ENCODE measurements at places on chromosomes 3 and 15.

DNA sequence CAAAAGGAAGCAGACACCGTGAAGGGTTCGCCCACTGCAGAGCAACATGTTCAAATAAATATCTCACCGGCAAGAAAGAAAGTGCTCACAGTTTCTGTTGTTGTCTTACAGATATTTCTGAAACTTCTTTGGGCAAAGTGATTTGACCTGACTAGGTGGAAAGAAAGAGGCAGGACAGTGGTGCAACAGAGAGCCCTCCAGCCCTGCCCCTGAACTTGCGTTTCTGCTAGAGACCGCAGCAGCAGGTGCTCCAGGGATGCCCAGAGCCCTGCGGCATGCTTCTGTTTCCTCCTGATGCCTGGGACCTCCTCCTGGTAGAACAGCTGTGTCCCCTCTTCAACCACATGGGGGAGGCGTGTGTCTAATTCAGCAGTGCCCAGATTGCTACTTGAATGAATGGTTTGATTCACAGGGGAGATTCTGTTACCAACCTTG, 123.4 kb downstream of the ATP10A start:
- DNase-seq: no peak

DNA sequence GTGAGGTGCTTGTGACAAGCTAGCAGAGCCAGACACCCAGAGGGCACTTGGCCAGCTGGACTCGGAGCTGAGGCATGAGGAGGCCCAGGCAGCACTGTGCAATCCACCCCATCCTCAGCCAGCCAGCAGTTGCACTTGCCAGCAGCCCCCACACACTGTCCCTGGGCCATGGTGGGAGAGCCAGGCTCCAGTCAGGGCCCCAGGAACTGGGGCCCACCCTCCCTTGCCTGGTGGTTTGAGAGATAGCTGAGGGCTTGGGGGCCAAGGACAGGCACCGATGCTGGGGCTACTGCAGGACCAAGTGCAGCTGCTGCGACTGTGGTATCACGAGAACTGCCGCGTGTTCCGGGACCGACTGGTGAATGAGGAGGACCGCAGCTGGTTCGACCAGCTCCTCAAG, 63.5 kb downstream of the DNAH1 start:
- no peak for DNase-seq

GRCh38 chr3:170531657-170532335, 54.1 kb downstream of the SLC7A14 start:
- DNase-seq: no peak

- no peak for DNase-seq
Measured at GRCh38 chr3:81095956-81096355, 665.5 kb downstream of the GBE1 start.

DNA sequence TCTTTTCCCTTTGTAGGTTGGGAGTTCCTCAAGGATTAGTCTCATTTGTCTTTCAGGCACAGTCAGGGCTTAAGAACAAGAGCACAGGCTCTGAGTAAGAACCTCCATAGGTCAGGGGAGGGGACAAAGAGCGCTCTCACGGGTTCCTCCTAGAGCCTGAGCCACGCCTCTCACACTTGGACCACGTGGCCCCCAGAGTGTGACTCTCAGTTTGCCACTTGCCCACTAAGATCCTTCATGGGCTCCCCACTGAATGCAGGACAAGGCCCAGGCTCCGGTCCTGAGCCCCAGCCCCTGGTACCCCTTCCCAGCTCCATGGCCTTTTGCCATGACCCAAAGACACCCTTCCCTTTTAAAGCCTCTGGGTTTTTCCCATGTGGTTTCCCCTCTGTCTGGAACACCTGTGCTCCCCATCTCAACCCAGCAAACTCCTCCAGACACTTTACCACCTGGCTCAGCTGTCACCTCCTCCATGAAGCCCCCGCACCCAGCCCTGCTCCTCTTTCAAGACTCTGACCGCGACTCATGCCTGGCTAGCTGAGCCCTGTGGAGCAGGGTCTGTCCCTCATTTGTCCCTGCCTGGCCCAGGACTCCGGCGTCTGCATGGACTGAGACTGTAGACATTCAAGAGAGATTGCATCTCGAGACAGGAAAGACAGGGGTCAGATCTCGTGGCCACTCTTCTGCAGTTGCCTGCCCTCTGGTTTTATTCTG, 32.7 kb downstream of the IQSEC1 start:
- DNase-seq: peak; percentile 50

GRCh38 chr3:52250122-52250521, 4.6 kb downstream of the PPM1M start:
- DNase-seq: no peak

DNA sequence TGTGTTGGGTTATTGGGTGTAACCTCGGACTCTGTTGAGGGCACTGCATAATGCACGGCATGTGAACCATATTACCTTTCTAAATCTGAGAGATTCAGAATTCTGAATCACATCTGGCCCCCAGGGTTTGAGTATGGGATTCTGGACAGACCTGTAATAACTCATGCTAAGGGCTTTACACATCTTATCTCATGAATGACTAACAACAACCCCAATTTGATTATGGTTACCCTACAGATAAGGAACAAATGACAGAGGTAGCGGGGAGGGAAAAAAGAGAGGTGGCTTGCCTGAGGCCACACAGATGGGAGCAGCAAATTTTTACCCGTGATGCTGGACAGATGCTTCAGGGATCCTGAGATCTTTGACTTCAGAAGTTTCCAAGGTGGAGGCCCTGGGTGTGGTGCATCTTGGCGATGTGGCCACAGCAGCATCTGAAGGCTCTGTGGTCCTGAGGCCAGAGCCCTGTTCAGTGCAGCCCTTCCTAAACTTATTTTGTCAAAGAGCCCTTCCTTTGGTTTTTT, 43.8 kb downstream of the POMGNT2 start:
- DNase-seq: no peak

GRCh38 chr15:63970621-63971426, 75.5 kb downstream of the DAPK2 start:
- DNase-seq: no peak

DNA sequence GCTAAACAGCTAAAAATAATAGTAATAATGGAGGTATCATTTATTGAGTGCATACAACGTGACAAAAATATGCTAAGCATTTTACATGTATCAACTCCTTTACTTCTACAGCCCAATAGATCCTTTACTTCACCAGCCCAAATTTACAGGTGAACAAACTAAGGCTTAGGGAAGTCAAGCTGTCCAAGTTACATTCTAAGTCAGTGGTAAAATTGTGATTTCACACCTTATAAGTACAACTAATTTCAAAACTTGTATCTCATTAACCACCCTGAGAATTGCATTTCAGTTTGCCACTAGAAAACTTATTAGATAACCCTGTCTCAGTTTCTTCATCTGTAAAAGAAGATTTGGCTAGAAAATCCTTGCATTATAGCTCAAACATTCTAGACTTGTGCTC, 10.7 kb downstream of the SLC33A1 start:
- DNase-seq: no peak

GRCh38 chr3:70308760-70309159, 3.7 kb downstream of the MDFIC2 start:
- DNase-seq: no peak

GRCh38 chr3:127226946-127227842, 34.3 kb downstream of the PRR23E start:
- DNase-seq: no peak

DNA sequence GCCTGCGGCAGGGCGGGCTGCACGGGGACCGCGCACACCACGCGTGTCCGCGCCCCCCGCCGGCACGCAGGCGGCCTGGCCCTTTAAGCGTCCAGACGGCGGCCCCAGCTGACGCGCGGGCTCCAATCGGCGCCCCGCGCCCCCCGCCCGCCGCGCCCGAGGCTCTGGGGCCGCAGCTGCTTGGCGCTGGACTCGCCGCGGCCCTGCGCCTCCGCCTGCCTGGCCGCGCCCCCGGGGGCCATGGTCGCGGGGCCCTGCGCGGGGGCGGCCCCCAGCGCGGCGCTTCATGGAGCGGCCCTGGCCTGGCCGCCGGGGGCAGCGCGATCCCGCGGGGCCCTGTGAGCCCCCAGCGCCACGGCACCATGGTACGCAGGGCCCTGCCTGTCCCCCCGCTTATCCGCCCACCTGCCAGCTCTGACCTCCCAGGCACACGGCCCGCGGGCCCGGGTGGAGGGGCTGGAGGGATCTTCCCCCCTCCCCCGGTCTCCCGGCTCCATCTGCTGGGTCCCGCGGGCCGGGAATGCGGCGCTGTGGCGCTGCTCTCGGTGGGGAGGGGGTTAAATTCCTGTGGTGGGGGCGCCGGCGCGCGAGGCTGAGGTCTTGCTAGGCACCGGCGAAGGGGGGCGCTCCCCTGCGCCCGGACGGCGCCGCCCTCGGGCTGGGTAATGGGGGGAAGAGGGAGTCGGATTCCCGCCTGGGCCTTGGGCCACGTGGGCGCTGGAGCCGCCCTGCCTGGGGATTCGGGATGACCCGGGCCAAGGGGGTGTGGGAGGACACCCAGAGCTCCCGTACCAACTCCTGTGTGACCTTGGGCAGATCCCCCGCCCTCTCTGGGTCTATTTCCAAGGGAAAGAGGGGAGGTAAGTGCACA, 1.1 kb downstream of the ZBTB47 start:
- DNase-seq: no peak

DNA sequence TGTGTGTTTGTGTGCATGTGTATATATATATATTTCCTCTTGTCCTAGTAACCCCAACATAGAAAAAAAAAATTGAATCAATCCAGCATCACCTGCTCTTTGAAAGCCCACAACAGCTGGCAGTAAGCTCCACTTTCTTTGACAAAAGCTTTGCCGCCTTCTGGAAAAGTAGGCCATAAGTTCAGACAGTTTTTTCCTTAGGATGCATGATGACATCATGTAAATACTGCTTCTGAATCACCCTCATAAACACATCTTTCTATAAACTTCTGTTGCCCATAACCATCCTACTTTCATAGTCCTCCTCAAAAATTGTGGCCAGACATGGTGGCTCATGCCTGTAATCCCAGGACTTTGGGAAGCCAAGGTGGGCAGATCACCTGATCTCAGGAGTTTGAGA, 67.4 kb downstream of the CSNK1G1 start:
- no peak for DNase-seq

DNA sequence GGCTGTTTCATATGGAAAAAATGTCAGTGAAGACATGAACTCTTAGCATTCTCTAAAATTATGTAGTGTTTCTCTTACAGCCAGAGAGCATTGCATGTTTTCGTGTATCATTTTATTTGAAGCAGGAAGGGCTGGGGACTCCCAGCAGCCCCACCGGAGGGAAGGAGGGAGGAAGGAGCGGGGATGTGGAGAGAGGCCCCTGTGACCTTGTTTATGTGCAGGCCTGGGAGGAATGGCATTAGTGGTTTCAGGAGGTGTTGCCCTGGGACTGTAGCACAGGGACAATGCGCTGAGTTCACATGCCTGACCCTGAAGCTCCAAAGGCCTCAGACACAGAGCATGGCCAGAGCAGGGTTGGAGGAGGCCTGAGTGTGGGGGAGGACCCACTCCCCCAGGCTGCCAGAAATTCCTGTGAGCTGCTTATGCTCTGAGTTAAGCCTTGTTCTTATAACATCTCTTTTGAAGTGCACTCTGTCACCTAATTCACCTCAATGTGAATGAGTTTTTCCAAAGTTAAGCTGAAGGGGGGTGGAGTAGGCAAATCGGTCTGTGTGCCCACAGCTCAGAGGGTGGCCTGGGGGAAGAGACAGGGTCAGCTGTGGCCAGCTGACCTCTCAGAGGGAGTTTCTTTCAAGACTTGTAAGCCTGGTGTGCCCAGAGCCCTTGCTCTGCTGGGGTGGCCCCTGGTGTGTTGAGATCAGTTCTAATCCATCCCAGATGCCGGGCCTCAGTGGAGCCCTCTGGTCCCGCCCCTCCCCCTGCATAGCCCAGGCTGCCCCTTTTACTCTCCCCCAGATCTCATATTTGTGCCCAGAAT, 3.9 kb upstream of the RNU6-1 start:
- no peak for DNase-seq

DNA sequence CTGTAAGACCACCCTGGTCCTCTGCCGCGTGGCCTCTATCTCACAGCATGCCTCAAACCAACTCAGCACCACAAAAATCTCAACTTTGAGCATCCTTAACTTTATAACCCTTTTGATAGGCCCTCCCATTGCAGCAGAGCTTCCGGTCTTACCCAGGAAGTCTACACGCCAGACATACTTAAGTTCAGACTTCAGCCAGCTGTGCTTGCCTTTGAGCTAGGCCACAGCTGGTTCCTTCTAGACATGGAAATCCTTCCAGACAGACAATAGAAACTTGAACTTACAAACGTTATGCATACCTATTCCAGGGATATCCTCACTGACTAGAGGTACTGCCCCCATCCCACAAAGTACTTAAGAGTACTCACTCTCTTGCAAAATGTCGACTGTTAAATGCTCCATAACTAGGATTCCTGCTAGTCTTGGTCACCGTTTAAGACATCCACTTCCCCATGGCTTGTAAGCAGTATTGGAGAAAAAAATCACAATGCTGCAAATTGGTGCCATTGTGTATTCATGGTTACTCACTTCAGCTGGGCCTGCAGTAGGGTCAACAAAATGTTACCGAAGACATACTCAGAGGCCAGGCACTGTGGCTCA, 183.5 kb downstream of the TBL1XR1 start:
- no peak for DNase-seq

DNA sequence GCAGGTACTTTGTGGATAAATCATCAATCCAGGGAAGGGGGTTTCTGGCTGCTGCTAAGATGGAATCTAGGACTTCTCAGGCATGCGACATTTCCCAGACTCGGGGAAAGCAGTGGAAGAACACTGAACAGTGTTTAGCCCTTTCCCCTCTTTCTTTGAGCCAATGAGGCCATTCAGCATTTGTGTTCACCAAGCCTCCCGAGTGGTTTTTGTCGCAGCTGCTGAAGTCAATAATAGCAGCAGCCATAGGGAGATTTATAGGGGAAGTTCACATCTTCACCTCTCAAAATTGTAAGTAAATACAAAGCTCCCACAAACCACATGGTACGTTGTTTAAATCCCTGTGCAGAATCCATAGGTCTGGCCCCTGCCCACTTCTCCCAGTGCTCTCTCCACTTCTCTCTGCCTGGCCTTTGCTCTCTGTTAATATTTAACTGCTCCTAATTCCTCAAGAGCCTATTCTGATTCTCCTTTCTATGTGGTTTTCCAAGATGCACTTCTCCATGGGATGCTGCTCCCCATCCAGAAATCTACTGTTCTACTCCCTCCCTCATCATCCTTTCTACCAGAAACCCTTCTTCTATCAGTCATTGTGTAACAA, 230.7 kb downstream of the SHQ1 start:
- no peak for DNase-seq

GRCh38 chr3:156230278-156230900, 110.0 kb downstream of the KCNAB1 start:
- no peak for DNase-seq

DNA sequence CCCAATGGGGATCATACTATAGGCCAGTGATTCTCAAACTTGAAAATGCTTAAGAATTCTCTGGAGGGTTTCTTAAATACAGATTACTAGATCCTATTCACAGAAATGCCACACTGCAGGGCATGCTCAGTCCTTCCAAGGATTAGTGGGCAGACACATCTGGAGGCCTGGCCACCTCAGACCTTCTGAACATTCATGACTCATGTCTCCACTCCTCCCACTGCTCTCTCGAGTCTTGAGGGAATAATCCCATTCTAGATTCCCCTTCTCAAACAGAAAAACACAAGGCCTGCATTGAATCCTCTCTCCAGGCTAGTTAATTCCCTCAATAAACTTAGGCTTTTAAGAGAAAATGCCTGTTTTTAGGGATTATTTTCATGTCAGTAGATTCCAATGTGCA, 22.1 kb downstream of the ZNF621 start:
- DNase-seq: no peak

All from activated B cell treated with CpG ODN at 0.5 μM for 24 hours (primary cell).